ENCODE measurements at places on chromosomes 7 and 10.

DNA sequence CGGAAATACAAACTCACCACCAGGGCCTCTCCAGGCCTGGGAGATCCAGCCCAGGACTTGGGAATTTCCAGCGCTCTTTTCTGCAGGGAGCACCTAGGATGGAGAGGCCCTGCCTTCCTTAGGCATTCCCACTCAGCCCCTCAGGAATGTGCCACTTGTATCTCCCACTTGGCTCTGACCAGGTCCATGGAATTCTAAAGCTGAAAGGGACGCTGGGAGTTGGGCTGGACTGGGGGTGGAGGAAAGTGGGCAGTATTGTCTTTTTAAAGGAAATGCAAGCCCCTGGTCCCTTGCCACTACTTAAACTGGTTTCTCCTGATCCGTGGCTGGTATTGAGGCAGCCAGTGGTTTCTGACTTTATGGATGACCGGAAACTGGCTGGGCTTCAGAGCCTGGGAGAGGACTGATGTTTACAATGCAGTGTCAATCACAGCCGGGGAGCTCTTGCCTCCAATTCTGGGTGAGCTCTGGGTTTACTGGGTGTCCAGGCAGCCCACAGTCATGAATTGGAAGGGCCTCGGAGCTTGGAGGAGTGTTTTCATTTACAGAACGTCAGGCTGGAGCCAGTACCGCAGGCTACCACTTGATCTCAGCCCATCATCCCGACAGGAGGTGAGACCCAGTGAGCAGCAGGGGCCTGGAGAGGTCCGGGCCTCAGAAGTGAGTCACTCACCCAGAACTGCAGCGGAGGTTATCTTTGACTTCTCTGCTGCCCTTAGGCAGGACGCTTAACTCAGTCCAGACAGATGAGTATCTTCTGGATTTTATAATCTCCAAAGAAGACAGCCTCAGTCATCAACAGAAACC lies 27.3 kb downstream of the AGAP3 start:
- DNase-seq, result no peak

- no peak for DNase-seq
Measured at GRCh38 chr10:5470062-5470751, 29.2 kb downstream of the CALML5 start.

GRCh38 chr10:44069573-44069972 lies 315.3 kb downstream of the CXCL12 start:
- no peak for DNase-seq

GRCh38 chr10:112565434-112566053 lies 118.5 kb downstream of the VTI1A start:
- DNase-seq, result no peak

DNA sequence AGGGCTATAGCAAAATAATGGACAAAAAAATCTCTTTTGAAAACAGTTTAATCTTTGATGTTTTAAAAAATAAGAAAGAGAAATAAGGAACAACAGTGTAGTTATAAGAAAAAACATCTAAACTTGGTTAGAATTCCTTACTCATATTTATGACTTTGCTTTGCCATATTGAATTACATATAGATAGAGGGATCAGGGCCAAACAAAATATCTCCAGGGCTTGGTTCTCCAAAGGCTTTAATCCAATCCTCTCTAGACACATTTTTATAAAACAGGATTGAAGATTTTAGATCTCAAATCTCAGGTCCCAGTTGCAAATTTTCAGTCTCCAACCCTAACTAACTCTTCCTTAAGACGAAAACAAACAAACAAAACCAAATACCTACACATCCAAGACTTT lies 72.6 kb upstream of the RHOBTB1 start:
- no peak for DNase-seq

- no peak for DNase-seq
Measured at GRCh38 chr10:5945561-5946418, 31.6 kb downstream of the IL15RA start.

DNA sequence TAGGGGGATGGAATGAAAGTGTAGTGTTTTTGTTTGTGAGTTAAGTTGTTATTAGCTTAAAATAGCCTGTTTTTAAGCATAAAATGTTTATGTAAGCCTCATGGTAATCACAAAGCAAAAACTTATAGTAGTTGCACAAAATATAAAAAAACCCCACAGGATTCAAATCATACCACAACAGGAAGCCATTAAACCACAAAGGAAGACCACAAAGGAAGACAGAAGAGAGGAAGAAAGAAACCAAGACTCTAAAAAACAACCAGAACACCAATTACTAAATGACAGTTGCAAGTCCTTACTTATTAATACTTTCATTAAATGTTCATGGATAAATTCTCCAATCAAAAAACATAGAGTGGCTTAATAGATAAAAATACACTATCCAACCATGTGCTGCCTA lies 63.6 kb downstream of the ANKRD7 start:
- DNase-seq, result no peak

DNA sequence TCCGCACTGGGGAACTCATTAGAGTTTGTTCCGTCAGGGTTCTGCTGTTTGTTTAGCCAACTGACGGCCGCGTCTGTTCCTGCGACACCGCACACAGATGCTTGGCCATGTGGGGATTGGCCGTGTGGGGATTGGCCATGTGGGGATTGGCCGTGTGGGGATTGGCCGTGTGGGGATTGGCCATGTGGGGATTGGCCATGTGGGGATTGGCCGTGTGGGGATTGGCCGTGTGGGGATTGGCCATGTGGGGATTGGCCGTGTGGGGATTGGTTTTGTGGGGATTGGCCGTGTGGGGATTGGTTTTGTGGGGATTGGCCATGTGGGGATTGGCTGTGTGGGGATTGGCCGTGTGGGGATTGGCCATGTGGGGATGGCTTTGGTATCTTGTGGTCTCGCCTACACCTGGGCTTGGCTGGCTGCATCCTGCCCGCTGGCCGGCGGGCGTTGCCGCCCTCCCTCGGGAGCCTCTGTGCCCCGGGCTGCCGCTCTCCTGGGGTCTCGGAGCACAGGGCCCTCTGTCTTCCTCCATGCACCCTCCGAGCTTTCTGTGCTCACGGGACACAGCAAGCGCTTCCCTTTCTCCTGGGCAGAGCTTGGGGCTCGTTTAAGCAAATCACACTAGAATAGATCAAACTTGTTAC lies 62.5 kb downstream of the NKX6-2 start:
- DNase-seq, result no peak

- DNase-seq, result no peak
Measured at GRCh38 chr10:133010095-133010842, 67.9 kb upstream of the CFAP46 start.
